IMR-90 (cell line): ENCODE measurements at places on chromosomes 1 and 21. TPM values are rescaled to one million over a fixed set of nuclear protein-coding genes. Genes with fewer than 3 reads are reported as not detected.

The CFHR4 gene
- total RNA-seq, result not detected in 2 replicates

The GJC2 gene
- total RNA-seq, result 1.1 and 1.4 TPM in 2 replicates

The LCE1B gene
- not detected in 2 replicates for total RNA-seq

The CA14 gene
- not detected in 2 replicates for total RNA-seq

The FCGR3A gene
- not detected in 2 replicates for total RNA-seq

The ACTL8 gene
- under 0.01 and 0.28 TPM in 2 replicates for total RNA-seq

The CLSTN1 gene
- 30.1 and 31.9 TPM in 2 replicates for total RNA-seq

The IL22RA1 gene
- total RNA-seq, result not detected in 2 replicates

The RHD gene
- total RNA-seq, result 0.28 TPM in 1 of 2 replicates, not detected in the other

The KRTAP19-3 gene
- total RNA-seq, result not detected in 2 replicates

The TEDDM1 gene
- not detected in 2 replicates for total RNA-seq

The TDRD5 gene
- not detected in 2 replicates for total RNA-seq

The SELP gene
- total RNA-seq, result not detected in 2 replicates

The SDC3 gene
- total RNA-seq, result 13.1 and 14.2 TPM in 2 replicates

The RXFP4 gene
- not detected in 2 replicates for total RNA-seq

The RAB3B gene
- total RNA-seq, result 78.5 and 91.9 TPM in 2 replicates

The PDE9A gene
- 0.56 and 0.90 TPM in 2 replicates for total RNA-seq

The CTTNBP2NL gene
- total RNA-seq, result 22.0 and 31.7 TPM in 2 replicates

The GUCA2A gene
- not detected in 2 replicates for total RNA-seq
